ENCODE measurements at places on chromosomes 16 and 17.

- DNase-seq: no peak
Measured at GRCh38 chr17:3826191-3826590, 19.9 kb downstream of the NCBP3 start.

GRCh38 chr17:17200831-17201230, 5.3 kb downstream of the PLD6 start:
- DNase-seq: no peak

DNA sequence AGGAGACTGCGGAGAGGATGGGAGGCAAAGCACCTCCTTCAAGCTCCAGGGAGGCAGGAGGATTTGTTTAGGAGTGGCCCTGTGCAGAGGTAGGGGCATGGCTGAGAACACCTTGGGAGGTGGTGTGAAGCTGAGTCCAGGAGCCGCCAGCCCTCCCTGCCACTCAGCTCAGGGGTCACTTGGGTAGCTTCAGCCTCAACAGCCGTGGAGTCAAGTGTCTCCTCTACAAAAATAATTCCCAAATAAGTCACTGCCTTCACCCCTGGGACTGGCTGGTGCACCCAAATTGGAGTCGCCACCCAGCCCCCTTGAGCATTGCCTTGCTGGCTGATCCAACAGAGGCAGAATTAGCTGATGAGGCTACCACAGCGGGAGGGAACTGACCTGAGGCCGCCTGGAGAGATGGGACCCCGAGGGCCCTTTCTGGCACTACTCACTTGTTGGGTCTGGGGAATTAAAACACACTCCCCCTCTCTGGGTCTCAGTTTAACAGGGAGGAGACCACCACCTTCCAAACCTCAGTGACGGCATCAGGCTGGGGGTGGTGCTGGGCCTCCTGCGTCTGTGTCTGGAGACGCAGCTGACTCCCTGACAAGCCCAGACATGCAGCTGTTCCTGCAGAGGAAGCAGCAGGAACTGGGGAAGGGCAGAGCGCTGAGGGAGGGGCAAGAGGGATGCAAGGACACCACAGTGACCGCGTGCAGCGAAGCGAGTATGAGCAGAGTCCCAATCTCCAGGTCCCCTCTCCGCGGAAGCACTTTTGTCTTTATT, 87.9 kb upstream of the TOB1 start:
- DNase-seq: no peak

DNA sequence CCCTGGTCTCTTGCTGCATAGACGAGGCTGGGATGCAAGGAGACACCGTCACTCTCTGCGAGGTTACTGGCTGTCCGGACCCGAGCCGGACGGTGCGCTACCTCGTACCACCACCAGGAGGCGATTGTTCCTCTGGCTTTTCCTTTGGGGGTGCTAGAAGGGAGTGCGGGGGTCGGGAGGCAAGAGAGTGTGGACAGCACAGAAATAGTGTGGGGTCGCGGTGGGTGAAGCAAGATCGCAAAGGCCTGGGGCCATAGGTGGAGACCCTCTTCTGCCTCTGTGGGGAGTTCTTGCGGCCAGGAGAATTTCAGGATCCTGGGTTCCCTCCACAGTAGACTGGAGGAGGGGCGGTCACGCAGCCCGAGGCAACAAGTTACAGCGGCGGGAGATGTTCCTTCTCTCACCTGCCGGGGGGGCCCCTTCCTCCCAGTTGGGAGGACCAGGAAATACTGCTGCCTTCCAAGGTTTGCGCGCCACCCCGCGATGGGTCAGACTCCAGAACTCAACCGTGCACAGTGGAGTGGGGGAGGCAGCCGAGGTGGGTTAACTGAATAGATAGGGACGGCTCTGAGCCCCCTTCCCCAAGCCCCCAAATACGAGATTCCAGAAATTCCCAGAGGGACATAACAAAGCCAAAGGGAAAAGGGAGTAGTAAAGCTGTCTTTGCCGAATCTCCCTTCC, 6.9 kb downstream of the PHOSPHO1 start:
- DNase-seq: peak; percentile 82

DNA sequence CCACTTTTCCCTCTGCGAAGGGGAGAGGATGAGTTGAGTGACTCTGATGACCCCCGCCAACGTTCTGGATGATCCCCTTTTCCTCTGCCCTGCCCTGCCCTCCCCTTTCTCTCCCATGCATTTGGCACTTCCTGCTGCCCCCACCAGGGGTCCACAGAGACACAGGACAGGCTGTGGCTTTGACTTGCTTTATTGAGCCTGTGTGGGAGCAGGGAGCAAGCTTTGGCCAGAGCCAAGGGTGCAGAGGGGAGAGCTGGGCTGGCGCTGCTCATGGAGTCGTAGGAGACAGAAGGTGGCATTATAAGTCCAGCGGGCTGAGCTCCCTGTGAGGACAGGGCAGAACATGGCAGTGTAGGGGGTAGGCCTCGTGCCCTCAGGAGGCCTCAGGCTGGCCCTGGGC, 1.6 kb downstream of the PPY start:
- peak; percentile 69 for DNase-seq

DNA sequence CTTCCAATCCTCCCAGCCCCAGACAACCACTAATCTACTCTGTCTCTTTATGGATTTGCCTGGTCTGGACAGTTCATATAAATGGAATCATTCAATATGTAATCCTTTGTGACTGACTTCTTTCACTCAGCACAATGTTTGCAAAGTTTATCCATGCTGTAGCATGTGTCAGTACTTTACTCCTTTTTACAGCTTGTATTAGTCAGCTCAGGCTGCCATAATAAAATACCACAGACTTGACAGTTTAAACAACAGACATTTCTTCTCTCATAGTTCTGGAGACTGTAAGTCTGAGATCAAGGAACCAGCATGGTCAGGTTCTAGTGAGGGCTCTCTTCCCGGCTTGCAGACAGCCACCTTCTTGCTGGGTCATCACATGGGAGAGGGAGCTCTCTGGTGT, 41.3 kb downstream of the GPRC5B start:
- no peak for DNase-seq

DNA sequence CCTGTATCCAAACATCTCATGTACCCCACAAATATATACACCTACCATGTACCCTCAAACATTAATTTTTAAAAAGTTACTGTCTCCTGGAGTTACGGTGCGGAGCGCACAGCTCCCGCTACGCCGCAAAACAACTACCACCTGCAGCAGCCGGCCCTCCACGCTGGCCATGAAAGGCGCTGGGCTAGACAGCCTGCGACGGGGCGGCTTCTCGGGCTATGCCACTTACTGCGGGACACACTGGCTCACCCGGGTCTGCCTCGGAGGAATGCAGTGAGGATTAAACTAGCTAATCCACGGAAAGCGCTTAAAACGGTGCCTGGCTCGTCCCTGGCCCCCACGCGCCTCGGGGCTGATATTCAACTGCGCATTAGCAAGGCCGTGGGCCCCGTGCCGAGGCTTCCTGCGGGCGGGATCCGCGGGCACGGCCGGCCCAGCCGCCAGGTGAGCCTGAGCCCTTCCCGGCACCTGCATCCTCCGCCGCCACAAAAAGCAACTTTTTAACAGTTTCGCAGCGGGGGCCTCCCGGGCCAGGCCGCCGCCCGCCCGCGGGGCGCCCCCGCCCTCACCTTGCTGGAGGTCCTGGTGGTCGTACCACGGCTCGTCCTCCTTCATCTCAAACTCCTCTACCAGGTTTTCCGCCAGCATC, 633 bp downstream of the CDR2 start:
- peak; percentile 7 for DNase-seq

DNA sequence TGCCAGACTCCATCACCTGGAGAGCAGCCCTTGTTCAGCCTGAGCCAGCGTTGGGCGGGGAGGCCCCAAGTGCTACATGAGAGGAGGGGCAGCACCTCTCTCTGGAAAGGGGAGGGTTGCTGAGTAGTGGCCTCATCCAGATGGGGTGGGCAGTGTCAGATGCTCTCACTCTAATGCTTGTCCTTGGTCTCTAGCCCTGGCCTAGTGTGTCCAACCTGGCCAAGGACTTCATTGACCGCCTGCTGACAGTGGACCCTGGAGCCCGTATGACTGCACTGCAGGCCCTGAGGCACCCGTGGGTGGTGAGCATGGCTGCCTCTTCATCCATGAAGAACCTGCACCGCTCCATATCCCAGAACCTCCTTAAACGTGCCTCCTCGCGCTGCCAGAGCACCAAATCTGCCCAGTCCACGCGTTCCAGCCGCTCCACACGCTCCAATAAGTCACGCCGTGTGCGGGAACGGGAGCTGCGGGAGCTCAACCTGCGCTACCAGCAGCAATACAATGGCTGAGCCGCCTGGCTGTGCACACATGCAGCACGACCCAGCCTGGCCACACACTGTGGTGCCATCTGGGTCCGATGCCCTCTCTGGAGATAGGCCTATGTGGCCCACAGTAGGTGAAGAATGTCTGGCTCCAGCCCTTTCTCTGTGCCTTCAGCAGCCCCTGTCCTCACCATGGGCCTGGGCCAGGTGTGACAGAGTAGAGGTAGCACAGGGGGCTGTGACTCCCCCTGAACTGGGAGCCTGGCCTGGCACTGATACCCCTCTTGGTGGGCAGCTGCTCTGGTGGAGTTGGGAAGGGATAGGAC, 4.3 kb downstream of the CTRL start:
- DNase-seq: no peak

- DNase-seq: no peak
Measured at GRCh38 chr17:78610951-78611511, 33.8 kb upstream of the DNAH17 start.

DNA sequence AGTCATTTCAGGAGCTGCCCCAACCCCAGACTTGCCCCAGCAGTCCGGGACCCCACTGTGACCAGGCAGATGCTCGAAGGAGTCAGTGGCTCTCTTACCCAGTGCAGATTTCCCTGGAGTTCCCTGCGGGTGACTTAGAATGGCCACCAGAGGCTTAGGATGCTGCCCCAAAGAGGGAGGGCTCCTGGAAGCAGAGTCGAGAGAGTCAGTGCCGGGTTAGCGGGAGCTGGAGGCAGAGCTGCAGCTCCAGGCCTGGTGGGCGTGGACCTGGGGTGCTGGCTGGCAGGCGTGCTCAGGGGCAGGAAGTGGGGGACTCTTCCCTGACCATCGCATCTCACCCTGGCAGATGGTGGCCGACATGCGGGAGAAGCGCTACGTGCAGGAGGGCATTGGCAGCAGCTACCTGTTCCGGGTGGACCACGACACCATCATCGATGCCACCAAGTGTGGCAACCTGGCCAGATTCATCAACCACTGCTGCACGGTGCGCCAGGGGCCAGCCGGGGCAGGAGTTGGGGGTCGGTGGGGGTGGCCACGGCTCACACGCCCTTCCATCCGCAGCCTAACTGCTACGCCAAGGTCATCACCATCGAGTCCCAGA, 1.6 kb upstream of the HSD3B7 start:
- DNase-seq: no peak

GRCh38 chr17:69018022-69018615, 42.6 kb downstream of the ABCA9 start:
- DNase-seq: no peak

DNA sequence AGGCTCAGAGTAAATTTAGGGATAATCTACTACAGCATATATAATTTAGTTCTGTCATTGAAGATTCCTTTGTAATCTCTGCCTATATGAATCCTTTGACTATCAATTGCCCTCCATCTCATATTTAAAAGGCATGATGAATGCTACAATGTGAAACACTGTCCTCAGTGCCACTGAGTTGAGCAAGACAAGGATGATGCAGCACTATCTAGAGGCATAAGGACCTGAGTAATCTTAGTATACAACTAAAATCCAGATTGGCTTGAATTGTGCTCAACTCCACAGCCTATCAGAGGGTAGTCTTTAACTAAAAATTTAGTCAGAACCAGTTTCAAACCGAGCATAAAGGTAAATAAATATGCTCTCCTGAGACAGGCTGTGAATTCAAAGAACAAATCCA, 11.6 kb upstream of the STRADA start:
- no peak for DNase-seq

DNA sequence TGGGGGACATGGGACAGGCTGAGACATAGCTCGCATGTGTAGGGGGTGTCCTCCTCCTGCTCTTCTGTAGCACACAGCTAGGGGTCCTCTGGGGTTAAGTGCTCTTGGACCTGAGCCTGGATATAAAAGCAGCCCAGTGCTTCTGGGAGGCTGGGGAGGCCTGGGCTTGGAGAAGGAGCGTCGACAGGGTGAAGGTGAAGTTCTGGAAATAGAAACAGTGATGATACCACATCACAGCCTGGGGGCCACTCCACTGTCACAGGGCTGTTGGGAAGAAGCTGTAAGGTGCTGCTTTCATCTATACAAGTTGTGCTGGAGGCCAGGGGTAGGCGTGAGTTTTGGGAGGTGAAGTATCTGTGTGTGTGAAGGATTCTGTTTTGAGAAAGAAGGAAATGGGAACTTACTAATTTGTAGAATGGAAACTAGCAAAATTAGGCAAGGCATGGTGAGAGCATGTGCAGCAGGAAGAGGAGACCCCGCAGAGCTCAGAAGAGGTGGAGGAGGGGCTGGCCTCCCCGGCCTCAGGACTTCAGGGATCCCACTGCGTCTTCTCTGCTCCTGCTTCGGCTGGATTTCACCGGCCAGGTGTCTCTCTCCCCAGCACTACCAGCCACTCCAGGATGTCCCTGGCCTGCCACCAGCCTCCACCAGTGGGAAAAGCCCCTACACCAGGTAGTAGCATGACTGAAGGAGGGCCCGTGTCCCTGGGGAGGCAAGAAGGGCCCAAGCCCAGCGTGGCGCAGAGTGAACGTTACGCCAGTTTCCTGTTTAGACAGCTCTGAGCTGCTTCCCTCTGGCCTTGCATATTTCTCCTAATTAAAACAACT, 19.4 kb downstream of the PLCG2 start:
- no peak for DNase-seq

DNA sequence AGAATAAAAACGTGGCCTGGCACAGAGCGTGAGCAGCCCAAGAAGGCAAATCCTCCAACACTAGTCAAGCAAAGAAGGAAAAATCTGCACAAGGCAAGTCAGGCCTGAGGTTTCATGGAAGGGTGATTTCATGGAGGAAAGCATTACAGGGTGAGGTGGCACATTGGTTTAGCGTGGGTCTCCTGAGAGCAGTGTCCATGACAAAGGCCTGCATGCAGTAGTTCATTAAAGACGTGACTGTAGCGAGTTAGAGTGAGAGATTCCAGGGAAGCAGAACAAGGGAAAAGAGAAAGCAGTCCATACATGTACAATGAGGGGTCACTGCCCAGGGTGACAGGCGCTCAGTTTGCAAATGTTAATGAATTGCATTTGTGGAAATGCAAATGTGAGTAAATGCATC, 285.0 kb upstream of the ERCC4 start:
- DNase-seq: no peak

DNA sequence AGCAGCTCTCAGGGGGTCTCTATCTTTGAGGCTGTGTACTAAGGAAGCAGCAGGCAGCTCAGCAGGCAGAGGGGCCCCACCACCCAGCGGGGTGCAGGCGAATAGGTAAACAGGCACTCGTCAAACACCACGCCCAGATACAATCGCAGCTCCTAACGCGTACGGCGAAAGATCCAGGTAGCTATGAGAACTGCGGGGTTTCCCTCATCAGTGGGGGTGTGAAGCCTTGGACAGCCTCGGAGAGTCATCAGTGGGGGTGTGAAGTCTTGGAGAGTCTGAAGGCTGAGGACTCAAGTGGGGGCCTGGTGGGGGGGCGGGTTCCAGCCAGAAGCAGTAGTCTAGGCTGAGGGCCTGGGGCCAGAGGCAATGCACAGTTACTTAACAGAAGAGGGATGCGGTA, 69.0 kb downstream of the RTN4RL1 start:
- no peak for DNase-seq

- DNase-seq: no peak
Measured at GRCh38 chr17:77999413-78000173, 41.1 kb downstream of the TNRC6C start.

- DNase-seq: no peak
Measured at GRCh38 chr17:57016071-57016763, 38.3 kb downstream of the SCPEP1 start.

- DNase-seq: no peak
Measured at GRCh38 chr17:4189280-4189679, 46.3 kb downstream of the CYB5D2 start.

- no peak for DNase-seq
Measured at GRCh38 chr17:10773391-10773790, 30.5 kb downstream of the TMEM238L start.
